Glomerular endothelial cell (primary cell): ENCODE measurements at places on chromosomes 2 and 18. TPM values are rescaled to one million over a fixed set of nuclear protein-coding genes. Genes with fewer than 3 reads are reported as not detected.

Gene ARHGAP28
- 6.9 and 16.5 TPM in 2 replicates for total RNA-seq

Gene CAPN10
- 23.3 and 32.1 TPM in 2 replicates for total RNA-seq

Gene SIGLEC15
- 2.5 and 10.5 TPM in 2 replicates for total RNA-seq

Gene DAW1
- total RNA-seq = 0.58 TPM in 1 of 2 replicates, not detected in the other

Gene LYPD6
- total RNA-seq = 1.1 and 1.5 TPM in 2 replicates

DNA sequence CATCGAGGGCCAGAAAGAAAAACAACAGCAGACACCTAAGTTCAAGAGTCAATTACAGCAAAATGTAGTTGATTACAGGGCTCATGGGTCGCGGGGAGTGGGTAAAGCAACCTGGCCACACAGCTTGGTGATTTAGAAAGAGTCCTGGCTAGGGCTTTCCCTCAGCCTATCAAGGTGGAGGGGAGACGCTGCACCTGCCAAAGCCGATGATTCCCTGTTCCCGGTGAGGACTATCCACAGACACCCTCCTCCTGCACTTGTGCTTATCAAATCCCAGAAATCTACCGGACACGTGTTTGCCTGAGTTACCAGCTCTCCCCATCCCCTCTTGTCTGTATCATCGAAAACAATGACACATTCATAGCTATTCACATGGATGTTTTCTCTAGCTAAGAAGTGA, 7.0 kb upstream of the SOX11 start:
- no peak for DNase-seq

- no peak for DNase-seq
These were observed 38.5 kb downstream of the EDAR start for GRCh38 chr2:108950369-108951135.

DNA sequence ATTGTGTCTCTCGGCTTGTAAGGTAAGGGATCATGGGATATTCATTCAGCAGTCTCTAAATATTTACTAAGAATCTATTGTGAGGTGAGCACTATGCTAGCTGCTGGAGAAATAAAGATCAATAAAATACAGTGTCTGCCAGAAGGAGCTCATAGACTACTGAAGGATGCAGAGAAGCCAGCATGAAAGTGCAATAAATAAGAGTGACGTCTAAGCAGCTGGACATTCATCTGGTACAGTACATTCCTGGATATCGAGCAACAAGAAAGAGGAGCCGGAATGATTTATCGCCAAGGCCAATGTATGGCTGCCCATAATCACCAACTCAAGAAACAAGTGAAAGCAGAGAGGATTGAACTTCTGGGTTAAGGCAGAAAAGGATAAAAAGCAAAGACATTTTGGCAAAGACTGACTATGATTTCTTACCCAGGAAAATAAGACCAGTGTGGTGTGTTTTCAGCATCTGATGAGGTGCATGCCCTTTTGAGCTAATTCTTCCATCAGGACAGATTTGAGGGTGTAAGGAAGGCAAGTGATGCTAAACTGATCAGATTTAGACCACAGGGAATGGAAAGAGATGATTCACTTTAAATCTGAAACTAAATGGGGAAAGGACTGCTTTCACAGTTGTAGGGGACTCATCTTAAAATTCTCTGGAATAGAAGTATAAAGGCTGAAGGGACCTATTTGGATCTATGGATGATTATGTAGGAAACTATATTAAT, 18.7 kb upstream of the LMAN1 start:
- DNase-seq = no peak

- DNase-seq = no peak
These were observed 179.7 kb downstream of the ANKRD30B start for GRCh38 chr18:14927701-14928100.

- DNase-seq = no peak
These were observed 40.7 kb upstream of the GALR1 start for GRCh38 chr18:77208964-77209363.

DNA sequence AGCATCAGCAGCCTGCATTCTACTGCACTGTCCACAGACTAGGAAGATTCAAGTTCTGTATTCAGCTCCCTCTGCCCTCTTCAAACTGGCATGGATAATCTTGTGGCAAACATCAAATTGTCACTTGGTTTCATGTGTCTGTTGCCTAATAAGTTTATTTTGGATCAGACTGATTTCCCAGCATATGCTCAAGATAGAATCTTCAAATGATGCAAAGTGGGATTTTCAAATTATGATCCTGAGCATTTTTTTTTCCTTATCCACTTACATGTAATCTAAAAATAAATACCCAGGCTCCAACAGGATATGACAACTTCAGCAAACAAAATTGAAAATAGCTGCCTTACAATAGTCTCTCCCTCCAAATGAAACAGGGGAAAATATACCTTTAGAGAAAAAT, 160.9 kb upstream of the VRK2 start:
- DNase-seq = no peak

- no peak for DNase-seq
These were observed 762 bp downstream of the YIPF4 start for GRCh38 chr2:32278478-32278853.

DNA sequence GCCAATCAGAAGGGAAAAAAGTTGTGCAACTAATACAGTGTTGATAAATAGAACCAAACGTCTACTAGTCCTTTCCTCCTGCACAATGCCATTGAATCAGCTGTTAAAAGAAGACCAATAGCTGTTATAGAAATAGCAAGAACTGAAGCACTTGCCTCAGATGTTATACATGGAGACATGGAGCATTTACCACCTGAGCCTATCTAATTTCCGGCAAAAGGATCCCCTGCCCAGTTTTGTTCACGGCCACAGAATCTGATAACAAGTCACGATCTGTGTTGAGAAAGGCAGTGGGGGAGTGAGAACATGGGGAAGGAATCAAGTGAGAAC, 285.4 kb downstream of the ZEB2 start:
- DNase-seq = no peak

DNA sequence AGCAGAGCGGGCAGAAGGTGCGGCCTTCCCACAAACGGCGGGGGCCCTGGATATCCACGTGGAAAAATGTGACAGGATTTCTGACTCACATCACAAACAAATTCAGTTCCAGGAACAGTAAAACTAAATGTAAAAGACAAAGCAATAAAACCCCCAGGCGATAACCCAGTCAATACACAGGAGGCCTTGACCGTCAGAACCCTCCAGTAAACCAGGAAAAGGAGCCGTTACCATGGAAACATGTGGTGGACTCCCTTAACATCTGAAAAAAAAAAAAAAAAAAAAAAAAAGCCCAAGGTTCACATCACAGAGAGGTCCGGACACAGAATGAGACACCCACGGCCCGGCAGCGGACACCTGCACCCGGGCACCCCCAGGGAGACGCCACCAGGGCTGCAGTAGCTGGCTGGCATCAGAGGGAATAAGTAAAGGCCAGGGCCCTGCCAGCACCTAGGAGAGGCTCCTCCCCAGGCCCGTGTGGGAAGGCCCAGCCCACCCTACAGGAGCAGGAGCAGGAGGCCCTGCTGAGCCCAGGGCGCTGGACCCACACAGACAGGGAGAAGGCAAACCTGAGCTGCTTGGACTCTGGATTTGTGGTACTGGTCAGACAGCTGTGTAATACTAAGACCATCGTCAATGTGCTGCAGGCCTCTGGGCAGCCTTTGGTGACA, 83.7 kb downstream of the TMEM18 start:
- no peak for DNase-seq

DNA sequence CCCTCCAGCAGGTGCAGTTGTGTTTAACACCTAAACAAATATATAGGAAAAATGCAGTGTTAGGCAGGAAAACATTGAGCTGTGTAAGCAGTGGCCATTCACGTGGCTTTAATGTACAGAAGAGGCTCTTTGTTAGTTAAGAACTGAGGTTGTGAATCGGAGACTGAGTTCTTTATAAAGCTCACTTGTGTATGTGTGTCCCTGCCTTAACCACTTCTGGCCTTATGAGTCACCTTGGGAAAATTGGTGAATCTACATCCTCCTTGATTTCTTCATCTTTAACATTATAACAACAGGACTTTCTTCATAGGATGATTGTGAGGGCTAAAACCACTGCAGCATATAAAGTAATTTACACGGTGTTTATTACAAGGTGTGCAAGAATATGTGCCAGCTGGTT, 188.4 kb upstream of the TPO start:
- no peak for DNase-seq

GRCh38 chr2:119434664-119435063, 3.0 kb downstream of the TMEM37 start:
- DNase-seq = no peak

DNA sequence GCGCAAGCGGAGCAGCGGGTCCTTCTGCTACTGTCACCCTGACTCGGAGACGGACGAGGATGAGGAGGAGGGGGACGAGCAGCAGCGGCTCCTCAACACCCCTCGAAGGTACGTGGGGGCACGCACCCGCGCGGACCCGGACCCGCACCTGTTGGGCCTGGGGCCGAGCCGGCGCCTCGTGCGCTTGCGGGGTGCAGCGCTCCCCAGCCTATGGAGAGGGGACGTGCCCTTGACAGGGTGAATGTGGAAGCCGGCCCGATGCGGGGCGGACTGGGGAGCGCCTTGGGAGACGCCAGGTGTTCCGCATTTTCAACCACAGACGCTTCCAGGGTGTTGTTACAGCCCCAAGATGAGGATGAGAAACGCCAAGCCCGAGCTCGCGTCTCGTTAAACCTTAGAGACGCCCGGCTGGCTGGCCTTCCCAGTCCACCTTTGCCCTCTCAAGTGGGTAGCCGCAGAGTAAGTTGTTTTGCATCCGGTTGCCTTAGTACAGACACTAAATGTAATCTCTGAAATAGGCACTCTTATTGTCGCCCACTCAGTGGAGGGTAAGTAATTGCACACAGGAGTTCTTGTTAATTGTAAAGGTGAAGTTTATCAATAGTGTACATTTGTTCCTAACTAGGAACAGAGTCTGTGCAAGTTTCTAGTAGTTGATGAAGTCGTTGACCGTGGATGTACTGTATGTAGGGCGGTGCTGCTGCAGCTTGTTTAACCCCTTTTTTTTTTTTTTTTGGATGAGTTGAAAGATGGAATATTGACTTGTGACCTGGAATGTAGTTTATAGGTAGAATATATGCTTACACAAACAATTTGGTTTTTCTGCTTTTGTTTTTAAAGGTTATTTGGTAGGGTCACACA, 815 bp downstream of the GMCL1 start:
- DNase-seq = no peak

DNA sequence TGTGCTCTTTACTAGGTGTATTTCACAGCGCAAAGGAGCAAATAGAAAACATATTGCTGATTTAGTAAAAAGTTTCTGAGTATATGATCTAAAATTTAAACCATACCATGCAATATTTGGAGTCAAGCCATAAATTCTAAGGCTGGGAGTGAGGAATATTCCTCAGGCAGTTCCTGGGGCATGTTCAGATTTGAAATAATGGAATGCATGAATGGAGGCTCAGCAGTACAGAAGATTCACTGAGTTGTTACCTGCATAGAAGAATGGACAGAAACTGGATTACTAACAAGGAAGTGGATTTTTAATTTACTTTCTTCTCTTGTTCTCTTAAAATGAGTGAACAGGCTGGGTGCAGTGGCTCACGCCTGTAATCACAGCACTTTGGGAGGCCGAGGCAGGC, 441.0 kb upstream of the MAP2 start:
- no peak for DNase-seq

DNA sequence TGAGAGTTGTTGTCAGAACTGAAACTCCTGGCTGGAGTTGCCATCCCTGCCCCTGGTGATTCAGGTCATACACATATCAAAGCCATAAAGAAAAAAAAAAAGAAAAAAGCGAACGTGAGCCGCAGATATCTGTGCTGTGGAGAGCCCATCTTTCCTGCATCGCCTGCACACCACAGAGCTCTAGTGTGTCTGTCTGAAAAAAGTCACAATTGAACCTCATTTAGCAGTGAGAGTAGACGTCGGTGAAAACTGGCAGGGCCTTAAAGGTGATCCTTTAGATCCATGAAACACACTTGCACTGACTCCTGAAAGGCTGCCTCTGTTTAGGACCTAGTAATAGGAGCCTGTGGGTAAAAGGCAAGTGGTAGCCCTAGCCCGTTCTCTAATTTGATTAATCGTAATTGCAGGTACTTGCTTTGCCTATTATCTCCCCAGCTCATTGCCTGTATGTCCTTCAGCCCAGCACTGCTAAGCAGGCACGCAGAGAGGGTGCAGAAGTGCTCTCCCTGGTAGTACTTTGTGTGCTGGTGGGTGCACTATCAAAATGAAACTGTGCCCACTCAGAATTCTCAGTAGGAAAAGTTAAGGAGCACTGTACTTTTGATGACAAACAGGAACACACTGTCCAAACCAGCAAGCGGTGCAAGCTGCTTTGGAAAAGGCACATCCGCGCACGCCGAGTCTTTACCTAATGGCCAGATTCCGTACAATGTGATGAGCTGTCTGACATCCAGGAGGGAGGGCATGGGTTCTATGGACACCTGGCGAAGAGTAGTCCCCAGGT, 103.5 kb upstream of the ASB18 start:
- DNase-seq = no peak

DNA sequence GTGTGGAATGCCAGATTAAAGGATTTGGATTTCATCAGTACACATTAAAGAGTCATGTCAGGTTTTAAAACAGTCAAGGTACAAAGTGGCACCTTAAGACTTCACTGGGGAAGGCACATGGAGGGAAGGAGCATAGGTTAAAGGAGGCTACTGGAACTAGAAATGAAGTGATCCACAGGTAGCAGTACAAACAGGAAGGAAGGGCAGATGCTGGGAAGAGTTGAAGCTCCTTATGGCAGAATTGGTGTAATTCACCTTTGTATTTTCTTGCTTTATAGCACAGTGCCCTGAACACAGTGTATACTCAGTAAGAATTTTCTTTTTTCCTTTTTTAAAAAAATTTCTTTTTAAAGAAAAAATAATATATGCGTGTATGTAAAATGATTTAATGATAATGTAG, 177.1 kb downstream of the BABAM2 start:
- no peak for DNase-seq

- DNase-seq = no peak
These were observed at the start of gene INSIG2 for GRCh38 chr2:118088051-118089024. Gene INSIG2, plus strand, starts transcription at chr2:118088471. Its CDS starts 8,086 bp downstream, at chr2:118096557.

DNA sequence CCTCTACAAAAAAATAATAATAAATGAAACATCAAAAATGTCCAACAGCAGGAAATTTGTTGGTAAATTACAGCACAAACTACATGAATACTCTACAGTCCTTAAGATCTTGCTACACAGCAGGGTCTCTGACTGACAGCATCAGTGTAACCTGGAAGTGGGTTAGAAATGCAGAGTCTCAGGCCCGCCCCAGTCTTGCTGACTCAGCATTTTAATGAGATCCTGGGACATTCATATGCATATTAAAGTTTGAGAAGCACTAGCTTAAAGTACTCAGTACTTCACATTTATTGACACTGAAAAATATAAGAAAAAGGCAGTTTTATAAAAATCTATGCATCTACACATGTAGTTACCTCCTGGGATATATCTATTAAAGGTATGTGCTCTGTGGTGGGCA, 21.7 kb downstream of the ST3GAL5 start:
- DNase-seq = no peak

DNA sequence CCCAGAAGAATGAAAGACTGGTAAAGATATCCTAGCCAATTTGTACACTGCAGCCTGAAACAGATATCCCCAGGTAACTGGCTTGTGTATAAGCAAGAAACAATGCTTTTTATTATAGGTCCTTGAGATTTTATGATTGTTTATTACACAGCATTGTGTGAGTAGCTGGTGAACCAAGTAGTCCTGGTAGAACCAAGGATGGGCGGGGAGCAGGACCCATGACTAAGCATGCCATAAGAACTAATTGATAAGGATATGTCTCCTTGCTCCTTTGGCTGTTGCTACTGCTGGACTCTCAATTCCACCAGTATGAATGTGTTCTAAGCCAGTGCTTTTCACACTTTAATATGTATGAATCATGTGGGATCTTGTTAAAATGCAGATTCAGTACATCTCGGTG, 12.3 kb upstream of the ALMS1 start:
- DNase-seq = no peak
